ENCODE measurements at places on chromosomes 1 and 21.

DNA sequence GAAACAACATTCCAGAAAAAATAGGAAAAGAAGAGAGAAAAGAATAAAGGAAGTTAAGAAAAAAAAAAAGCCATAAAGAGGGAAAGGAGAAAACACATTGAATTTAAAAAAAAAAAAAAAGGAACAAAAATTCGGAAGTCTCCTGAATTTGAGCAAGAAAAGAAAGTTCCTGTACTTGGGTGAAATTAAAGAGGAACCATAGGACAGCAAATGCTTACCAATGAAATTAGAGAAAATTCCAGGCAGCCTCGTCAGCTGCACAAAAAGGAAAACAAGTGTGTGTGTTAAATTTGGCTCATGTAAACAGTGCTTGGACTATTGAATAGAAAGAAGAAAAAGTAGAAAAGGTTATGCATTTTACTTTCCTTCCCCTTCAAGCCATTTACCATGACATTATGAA is 4.9 kb downstream of the IL12RB2 start:
- peaks cover 7% of the 10 kb centered on the region for H3K4me1 ChIP-seq
- H3K27me3 ChIP-seq: no peaks in the 10 kb centered on the region
- H3K36me3 ChIP-seq: peaks cover 25% of the 10 kb centered on the region
- DNase-seq: no peak
- peak overlapping the region; percentile 96 for H3K27ac ChIP-seq

DNA sequence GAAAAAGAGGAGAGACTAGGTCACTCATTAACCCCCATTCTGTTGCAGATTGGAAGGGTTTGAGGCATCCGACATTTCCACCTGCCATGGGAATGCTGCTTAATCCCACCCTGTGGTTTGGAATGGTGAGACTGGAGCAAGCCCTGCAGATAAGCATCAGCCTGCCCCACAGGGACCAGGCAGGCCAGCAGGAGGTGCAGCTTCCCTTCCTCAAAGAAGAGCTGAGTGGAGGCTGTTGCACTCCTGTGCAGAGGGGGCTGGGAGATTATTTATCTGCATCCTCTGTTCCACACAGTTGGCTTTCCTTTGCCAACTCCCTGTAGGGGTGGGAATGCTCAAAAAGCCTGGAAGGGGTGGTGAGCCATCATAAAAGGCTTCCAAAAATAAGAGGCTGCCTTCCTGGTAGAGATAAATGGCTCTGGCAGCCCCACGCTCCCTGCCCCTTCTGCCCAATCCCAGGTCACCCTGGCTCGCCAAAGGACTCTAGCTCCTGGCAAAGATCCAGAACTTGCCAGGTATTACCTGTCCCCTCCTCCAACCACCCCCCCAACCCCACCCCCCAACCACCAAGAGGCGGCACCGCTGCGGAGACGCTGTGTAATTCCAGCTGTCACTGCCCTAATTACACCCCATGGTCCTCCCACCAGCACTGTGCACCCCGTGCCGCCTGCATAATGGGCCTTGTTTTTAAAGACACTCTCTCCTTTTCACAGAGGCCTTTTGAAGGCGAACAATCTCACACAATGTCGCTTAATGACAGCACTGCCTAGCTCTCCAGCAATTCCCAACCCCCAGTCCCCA is 83.0 kb upstream of the ZC3H12A start:
- no peak for DNase-seq
- H3K36me3 ChIP-seq: no peaks in the 10 kb centered on the region
- no peak overlapping the region for H3K27ac ChIP-seq
- no peaks in the 10 kb centered on the region for H3K4me1 ChIP-seq
- no peak overlapping the region for H3K4me3 ChIP-seq

- no peaks in the 10 kb centered on the region for H3K4me1 ChIP-seq
- no peaks in the 10 kb centered on the region for H3K36me3 ChIP-seq
- H3K27me3 ChIP-seq: no peaks in the 10 kb centered on the region
- no peak overlapping the region for H3K4me3 ChIP-seq
- no peak overlapping the region for H3K27ac ChIP-seq
Measured at GRCh38 chr1:226034482-226034881, 28.0 kb upstream of the H3-3A start.

GRCh38 chr21:35423709-35424108 is 374.6 kb upstream of the RUNX1 start:
- no peak overlapping the region for H3K4me3 ChIP-seq
- H3K4me1 ChIP-seq: peaks cover 25% of the 10 kb centered on the region
- H3K36me3 ChIP-seq: peaks cover 2% of the 10 kb centered on the region
- H3K27ac ChIP-seq: no peak overlapping the region
- H3K27me3 ChIP-seq: peaks cover 3% of the 10 kb centered on the region

DNA sequence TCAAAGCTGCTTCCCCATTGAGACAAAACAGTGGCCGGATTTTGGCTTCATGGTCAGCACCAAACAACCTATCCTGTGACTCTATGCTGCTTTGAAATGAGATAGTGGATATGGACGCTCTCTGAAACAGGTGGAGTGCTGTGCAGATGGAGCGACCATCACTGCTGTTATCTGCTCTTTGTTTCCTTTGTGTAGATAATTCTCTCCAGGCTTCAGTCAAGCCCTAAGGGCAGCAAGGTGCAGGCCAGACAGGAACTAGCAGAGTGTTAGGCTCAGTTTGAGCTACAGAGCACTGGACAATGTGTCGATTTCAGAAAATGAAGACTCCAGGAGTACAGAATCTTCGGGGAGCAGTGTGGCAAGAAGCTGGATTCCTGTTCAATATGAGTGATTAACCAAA is 4.8 kb upstream of the IRF6 start:
- H3K36me3 ChIP-seq: no peaks in the 10 kb centered on the region
- H3K4me1 ChIP-seq: peaks cover 15% of the 10 kb centered on the region
- H3K27ac ChIP-seq: no peak overlapping the region
- DNase-seq: no peak
- no peaks in the 10 kb centered on the region for H3K27me3 ChIP-seq

DNA sequence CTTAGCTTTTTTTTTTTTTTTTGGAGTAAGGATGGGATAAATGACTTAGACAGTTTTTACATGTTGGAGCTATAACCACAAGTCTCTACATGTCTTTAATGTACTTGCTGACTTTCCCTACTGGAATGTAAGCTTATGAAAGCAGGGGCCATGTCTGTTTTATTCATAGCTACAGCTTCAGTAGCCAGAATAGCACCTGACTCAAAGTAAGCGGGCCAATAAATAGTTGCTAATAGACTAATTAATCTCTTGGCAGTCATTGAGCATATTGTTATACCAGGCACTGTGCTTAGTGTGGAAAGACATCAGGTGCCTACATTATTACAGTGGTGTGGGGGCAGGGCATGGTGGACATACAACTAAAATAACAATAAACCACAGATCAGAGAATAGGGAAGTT is 84.4 kb upstream of the HOOK1 start:
- no peak overlapping the region for H3K4me3 ChIP-seq
- peaks cover 4% of the 10 kb centered on the region for H3K36me3 ChIP-seq
- peaks cover 23% of the 10 kb centered on the region for H3K4me1 ChIP-seq
- no peak for DNase-seq
- H3K27me3 ChIP-seq: no peaks in the 10 kb centered on the region
- no peak overlapping the region for H3K27ac ChIP-seq

DNA sequence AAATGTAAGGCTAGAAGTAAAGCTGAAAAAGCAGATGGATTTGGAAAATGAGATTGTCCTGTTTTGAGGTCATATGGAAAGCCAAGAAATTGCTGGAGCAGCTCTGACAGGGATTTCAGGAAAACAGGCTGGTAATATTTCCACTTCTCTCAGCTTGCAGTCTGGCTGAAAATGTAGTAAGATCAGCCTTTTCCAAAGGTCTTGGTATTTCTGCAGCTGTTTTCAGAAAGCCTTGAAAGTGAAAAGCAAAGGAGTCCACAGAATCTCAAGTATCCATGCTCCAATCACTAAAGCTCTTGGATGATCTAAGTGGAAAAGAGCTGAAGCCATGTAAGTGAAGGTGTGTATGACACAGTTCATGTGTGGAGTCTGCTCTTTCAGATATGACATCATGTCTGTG is 41.6 kb upstream of the APOBEC4 start:
- H3K27me3 ChIP-seq: no peaks in the 10 kb centered on the region
- no peak overlapping the region for H3K4me3 ChIP-seq
- no peak overlapping the region for H3K27ac ChIP-seq
- H3K36me3 ChIP-seq: no peaks in the 10 kb centered on the region

DNA sequence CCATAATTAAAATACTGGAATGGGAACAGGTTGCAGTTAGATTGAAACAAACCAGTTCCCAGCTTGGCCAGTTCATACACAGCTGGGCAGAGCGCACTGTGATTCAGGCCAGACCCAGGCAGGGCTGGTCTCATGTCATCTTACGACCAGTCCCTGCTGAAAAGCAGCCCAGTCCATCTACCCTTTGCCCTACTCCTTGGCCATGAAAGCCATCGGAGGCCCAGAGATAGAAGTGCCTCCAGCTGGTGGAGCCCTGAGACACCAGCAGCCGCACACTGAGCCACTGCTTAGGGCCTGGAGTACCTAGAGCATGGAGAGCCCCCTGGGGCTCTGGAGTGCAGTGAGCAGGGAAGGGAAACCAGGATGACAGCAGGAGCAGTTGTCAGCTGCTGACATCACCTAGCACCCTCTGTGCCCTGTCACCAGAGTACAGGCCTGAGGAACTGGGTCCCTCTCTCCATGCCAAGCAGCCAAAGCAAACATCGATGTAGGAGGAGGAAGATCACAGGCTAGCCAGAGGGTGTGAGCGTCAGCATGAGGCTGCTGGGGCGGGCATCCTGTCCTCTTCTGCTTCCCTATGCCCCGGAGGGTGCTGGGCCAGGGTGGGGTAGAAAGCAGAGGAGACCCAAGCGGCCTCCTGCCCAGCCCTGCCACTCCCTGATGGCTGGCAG is 34.2 kb upstream of the TMEM125 start:
- DNase-seq: no peak
- no peak overlapping the region for H3K4me3 ChIP-seq
- no peaks in the 10 kb centered on the region for H3K27me3 ChIP-seq
- no peaks in the 10 kb centered on the region for H3K36me3 ChIP-seq

GRCh38 chr1:200990114-200990513 is 33.4 kb downstream of the KIF21B start:
- H3K27ac ChIP-seq: no peak overlapping the region
- no peak for DNase-seq
- no peak overlapping the region for H3K4me3 ChIP-seq
- H3K4me1 ChIP-seq: no peaks in the 10 kb centered on the region
- H3K27me3 ChIP-seq: no peaks in the 10 kb centered on the region
- H3K36me3 ChIP-seq: peaks cover 18% of the 10 kb centered on the region

GRCh38 chr1:74937176-74937575 is 197.0 kb upstream of the LHX8 start:
- no peaks in the 10 kb centered on the region for H3K27me3 ChIP-seq
- no peaks in the 10 kb centered on the region for H3K4me1 ChIP-seq
- H3K27ac ChIP-seq: no peak overlapping the region
- H3K36me3 ChIP-seq: no peaks in the 10 kb centered on the region

DNA sequence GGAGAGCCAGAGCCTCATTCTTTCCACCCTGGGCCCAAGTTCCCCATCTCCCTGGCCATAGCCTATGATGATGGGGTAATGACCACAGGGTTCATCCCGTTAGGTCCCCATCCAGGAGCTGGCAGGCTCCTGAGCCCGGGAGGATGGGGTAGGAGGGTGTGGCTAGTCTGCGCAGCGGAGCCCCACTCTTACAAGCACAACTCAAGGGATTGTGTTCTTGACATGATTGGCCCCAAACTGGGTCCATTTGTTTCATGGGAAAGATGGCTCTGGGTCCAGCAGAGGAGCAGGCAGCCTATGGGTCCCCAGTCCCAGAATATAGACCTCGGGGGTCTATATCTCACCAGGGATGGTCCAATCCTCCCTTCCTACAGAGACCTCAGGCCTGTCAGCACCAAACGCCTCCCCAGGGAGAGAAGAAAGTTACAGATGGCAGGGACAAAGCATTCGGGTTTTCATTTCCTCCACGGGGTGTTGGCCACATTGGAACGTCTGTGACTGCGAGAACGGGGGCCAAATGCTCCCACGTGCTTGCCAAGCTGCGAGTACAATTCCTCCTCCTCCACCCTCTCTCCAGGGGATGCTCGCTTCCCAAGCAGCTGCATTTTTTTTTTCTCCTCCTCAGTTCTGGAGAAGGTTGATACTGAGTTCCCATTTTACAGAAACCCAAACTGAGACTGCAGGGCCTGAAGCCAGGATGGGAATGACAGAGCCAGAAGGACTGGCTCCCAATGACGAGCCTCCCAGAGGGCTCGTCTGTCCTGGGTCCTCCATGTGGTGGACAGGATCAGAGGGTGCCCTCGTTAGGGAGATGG is 71.0 kb downstream of the DHRS3 start:
- H3K4me1 ChIP-seq: peaks cover 17% of the 10 kb centered on the region
- no peak overlapping the region for H3K4me3 ChIP-seq
- H3K27me3 ChIP-seq: peaks cover 4% of the 10 kb centered on the region
- no peak for DNase-seq
- no peaks in the 10 kb centered on the region for H3K36me3 ChIP-seq

- no peaks in the 10 kb centered on the region for H3K27me3 ChIP-seq
- H3K27ac ChIP-seq: no peak overlapping the region
- peaks cover 1% of the 10 kb centered on the region for H3K36me3 ChIP-seq
- H3K4me1 ChIP-seq: peaks cover 20% of the 10 kb centered on the region
Measured at GRCh38 chr1:52679048-52679447, 19.1 kb downstream of the COA7 start.

DNA sequence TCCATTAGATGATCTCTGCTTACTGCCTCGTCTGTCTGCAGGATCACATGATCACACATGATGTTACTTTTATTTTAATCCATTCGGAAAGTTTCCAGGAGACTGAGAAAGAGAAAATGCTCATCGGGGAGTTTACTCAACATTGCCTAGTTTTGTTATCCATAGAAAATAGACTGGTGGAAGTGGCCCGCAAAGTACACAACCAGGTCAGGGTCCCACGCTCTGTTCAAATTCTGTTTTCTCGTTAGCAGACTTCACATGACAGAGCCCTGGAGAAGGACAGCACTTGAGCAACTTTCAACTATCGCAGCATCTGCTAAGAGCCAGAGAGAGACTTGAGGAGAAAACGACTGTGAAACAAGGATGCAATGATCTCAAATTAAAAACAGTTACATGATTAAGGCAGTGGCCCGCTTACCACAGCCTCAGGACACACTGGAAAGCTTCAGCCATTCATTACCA is 44.2 kb downstream of the ADAMTS1 start:
- no peak for DNase-seq
- H3K27ac ChIP-seq: no peak overlapping the region
- peaks cover 23% of the 10 kb centered on the region for H3K27me3 ChIP-seq
- no peak overlapping the region for H3K4me3 ChIP-seq

DNA sequence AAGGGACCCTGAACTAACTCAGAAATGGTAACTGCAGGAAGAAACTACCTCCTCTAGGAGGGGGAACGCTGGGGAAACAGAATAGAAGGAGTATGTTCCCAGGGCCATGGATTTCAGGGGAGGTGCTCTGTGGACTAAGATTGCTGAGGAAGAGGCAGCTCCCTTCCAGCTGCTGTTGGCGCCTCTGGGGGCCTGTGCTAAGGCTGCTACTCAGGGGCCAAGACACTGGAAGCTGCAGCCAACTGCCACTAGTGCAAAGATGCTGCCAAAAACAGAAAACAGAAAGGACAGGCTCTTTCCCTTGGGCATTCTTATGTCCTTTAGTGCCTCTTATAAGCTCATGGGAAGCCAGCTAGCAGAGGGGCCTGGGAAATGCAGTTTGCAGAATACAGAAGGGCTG is 58.0 kb upstream of the SGIP1 start:
- no peaks in the 10 kb centered on the region for H3K4me1 ChIP-seq
- no peak overlapping the region for H3K27ac ChIP-seq
- H3K4me3 ChIP-seq: no peak overlapping the region
- H3K36me3 ChIP-seq: no peaks in the 10 kb centered on the region
- H3K27me3 ChIP-seq: peaks cover 11% of the 10 kb centered on the region
